ENCODE measurements at places on chromosomes 7 and 10.

- no peak for DNase-seq
Measured at GRCh38 chr10:104288355-104288754, 19.4 kb downstream of the GSTO2 start.

- no peak for DNase-seq
Measured at GRCh38 chr7:124914298-124914697, 15.3 kb downstream of the POT1 start.

DNA sequence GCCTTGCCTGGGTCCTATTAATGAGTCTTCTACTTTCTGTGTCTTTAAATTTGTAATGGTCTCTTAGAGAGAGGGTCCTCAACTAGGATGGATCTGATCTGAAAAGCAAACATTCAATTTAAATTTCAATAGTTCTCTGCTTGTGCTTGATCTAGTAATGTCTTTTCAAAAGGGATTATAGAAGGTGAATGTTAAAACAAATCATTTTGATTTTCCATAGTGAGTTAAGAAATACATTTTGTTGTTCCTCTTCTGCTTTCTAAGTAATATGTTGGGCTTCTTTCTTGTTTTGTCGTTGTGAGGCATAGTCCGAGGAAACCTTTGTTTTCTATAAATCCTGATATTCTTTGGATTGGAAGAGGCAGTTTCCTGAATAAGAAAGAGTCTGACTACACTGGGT is 18.8 kb downstream of the NRF1 start:
- DNase-seq, result no peak

GRCh38 chr10:74177140-74177677 is 26.2 kb downstream of the ADK start:
- DNase-seq, result no peak

- no peak for DNase-seq
Measured at GRCh38 chr7:155813546-155814315, 1.5 kb upstream of the SHH start.

GRCh38 chr7:116571037-116571436 is 46.2 kb downstream of the CAV1 start:
- DNase-seq, result peak; percentile 22

DNA sequence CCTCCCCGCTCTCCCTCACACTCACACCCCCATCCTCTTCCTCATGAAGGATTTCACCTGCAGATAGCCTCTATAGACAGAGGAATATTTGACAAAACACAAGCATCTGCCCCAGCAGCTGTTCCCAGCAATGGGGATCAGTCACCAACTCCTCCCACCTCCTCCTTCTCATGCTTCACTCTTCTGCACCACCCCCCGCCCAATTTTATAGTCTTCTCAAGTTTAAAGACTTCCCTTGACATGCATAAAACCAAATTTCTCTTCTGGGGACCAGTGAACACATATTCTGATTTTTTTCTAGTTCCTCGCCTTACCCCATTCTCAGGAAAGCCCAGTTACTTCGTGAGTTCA is 654.4 kb downstream of the LRMDA start:
- DNase-seq, result no peak

DNA sequence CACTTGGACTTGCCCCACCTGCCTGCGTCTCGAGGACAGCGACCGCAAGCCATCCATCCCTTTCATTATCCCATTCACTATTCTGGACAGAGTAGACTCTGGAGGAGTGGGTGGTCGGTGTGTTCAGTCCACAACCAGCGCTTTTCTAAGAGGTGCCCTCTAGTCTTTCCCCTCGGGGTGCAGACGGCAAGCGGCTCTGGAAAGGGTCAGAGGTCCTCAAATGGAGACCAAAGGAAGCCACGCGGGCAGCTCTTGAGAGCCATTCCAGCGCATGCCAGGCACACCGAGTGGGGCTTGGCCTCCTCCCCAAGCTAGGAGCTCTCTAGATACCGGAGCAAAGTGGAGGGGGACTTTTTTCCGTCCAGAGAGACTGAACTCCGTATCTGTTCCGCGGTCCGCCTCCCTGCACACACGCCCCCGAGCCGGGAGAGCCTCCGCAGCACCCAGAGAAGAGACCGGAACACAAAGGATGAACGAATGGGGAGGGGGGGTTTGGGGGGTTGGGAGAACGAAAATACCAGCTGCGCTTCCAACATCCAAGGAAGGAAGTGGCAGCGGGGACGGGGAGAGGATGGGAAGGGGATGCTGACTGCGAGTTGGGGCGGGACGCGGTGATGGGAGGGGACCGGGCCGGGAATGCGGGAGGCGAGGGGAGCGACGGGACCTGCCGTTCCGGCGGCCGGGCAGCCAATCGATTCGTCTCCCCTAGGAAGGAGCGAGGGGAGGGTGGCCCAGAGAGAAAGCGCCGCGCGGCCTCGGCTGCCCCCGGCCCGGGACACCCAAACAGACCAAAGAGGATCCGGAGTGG is 515 bp downstream of the GSDME start:
- peak; percentile 45 for DNase-seq

GRCh38 chr7:23445326-23445725 is 25.0 kb downstream of the IGF2BP3 start:
- DNase-seq, result no peak

DNA sequence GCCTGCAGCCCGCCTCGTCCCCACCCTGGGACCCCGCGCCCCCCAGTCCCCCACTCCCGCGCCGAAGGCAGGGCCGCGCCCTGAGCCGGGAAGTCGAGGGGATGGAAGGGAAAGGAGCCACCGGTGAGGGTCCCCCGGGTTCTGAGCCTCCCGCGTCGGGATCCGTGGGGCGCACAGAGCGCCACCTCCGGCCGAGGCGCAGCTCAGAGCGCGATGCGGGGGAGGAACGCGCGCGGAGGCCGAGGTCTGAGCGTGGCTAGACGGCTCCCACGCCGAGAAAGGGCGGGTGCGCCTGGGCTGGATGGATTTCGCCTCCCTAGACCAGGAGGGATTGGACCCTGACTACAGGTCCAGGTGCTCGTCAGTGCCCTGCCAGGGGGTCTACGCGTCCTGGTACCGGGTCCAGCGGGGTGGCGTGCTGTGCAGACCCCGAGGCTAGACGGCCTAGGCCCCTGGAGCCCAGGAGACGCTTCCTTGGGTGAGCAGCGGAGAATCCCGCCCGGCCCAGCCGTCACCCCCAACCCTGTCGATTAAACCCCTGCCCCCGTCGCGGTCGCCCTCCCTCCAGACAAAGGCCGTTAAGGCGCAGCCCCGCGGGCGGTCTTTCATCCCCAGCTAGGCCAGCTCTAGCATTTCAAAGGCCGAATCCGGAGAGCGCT is 986 bp upstream of the PDGFA start:
- no peak for DNase-seq

- DNase-seq, result no peak
Measured at GRCh38 chr10:16916496-16916895, 99.3 kb upstream of the RSU1 start.

DNA sequence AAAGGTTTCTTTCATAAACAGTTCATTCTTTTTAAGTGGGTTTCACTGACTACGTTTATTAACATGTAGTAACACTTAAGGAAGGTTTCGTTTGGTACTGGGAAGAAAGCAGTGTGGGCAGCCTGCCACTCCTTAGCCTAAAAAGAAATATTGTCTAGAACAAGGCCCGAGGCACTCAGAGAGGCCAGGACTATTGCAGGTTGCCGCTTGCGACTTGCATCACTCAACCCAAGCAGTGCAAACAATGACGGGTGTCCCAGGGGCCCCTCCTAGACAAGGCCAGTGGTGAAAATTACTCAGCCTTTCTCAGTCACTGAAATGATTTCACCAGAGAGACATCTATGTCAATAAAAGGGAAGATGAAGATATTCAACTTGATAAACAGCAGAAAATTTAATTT is 243.9 kb downstream of the SNX13 start:
- no peak for DNase-seq

- no peak for DNase-seq
Measured at GRCh38 chr7:13933536-13933935, 55.9 kb downstream of the ETV1 start.

- DNase-seq, result no peak
Measured at GRCh38 chr10:93991114-93991513, 2.6 kb upstream of the PLCE1 start.

DNA sequence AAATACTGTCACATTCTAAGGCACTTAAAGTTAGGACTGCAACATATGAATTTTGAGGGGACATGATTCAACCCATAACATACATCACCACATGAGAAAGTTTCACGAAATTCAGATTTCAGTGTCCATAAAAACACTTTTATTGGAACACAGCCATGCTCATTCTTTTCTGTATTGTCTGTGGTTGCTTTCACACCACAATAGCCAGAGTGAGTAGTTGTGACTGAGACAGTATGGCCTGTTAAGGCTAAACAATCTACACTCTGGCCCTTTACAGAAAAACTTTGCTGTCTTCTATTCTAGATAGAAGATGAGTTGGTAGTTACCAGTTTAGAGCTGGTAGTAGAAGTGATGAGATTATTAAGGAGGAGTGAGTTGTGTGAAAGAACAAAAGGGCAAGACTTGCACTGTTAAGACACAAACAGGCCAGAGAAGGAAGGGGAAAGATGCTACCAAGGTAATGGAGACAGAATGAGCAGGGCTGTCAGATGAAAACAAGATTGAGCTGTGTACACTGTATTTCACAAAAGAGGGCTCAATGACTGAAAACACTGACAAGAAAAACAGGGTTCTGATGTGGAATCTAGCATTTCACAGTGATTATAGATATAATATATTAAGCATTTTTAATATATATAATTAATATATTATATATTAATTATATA is 108.6 kb downstream of the PPP1R3A start:
- no peak for DNase-seq

GRCh38 chr7:155565596-155565995 is 19.2 kb upstream of the CNPY1 start:
- DNase-seq, result no peak

DNA sequence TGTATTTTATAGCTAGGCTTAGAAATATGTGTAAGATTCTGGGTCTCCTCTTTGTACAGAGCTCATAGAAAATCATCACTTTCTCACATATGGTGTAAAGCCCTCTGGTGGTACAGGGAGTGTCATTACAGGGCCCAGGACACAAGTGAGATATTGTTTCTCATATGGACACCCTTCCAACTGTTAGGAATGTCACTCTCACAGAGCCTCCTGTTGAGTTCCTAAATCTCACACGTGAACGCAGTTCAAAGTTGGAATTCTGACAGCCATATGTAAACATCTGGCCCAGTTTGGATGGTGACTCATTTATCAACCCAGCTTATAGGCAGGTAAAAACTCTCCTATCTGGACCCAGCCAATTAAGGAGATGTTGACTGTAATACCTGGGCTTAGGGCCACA is 35.4 kb upstream of the ZNF107 start:
- peak; percentile 23 for DNase-seq

GRCh38 chr7:143042159-143042789 is 9.9 kb upstream of the OR6V1 start:
- DNase-seq, result no peak

DNA sequence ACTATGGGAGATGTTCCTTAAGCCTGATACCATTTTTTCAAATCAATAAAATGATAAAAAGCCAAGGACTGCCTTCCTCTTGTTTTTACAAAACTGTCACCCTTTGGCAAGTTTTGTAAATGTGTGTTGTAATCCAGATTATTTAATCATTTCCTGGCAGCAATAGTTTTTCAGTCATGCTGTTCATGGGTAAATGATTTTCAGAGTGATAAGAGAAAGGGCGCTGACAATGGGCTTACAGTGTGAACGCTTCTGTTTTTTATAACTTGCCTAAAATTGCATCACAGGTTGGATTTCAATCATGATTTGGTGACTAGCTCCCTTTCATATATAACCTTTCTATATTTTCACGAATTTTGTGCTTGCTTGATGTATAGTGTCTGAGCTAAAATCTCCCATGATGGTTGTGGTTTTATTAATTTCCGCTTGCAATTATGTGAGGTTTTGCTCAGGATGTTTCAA is 19.0 kb upstream of the DMBT1 start:
- no peak for DNase-seq
